ENCODE measurements at places on chromosomes 3 and 15. TPM values are rescaled to one million over a fixed set of nuclear protein-coding genes. Genes with fewer than 3 reads are reported as not detected.

The GOLGA8M gene
- 1.8 TPM for total RNA-seq

The SLC6A20 gene
- total RNA-seq = not detected

The SORD gene
- 6.0 TPM for total RNA-seq

The OR5K2 gene
- not detected for total RNA-seq

The DAZL gene
- not detected for total RNA-seq

The GOLGA8T gene
- not detected for total RNA-seq

The FBN1 gene
- 1.6 TPM for total RNA-seq

The GNAI2 gene
- 524 TPM for total RNA-seq

The CFAP100 gene
- total RNA-seq = not detected

DNA sequence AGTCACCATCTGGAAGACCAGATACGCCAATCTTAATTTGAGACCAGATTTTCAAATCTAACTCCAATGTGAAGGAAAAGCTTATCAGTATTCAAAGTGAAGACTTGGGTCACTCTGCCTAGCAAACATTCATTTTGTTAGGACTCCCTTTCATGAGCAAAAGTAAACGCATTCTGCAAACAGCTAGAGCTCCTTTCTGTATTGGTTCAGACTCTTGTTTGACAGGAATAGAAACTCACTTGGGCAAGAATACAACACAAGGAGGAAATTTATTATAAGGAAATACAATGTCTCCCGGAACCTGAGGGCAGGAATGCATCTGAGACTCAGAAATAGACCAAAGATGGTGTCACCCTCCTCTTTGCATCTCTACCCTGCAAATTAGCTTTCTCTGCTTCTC lies 558.6 kb downstream of the TAFA4 start:
- no peak overlapping the region for H3K27ac ChIP-seq
- H3K36me3 ChIP-seq = no peaks in the 10 kb centered on the region
- H3K27me3 ChIP-seq = no peaks in the 10 kb centered on the region
- no peaks in the 10 kb centered on the region for H3K4me1 ChIP-seq

GRCh38 chr15:75235760-75236729 lies 22.1 kb upstream of the GOLGA6C start:
- no peak overlapping the region for H3K4me3 ChIP-seq
- no peaks in the 10 kb centered on the region for H3K4me1 ChIP-seq
- peaks cover 14% of the 10 kb centered on the region for H3K27me3 ChIP-seq

GRCh38 chr15:65184305-65184867 lies 756 bp downstream of the CLPX start:
- H3K4me3 ChIP-seq = peak overlapping the region; percentile 96
- DNase-seq = peak; percentile 44
- peaks cover 25% of the 10 kb centered on the region for H3K4me1 ChIP-seq
- peak overlapping the region; percentile 90 for H3K27ac ChIP-seq
- peaks cover 19% of the 10 kb centered on the region for H3K36me3 ChIP-seq
- no peaks in the 10 kb centered on the region for H3K27me3 ChIP-seq

GRCh38 chr3:4532535-4533112 lies 39.5 kb downstream of the ITPR1 start:
- H3K4me3 ChIP-seq = no peak overlapping the region
- H3K36me3 ChIP-seq = peaks cover 2% of the 10 kb centered on the region
- H3K27me3 ChIP-seq = no peaks in the 10 kb centered on the region
- no peak overlapping the region for H3K27ac ChIP-seq
- H3K4me1 ChIP-seq = no peaks in the 10 kb centered on the region

GRCh38 chr3:134369231-134369741 lies 5.0 kb downstream of the AMOTL2 start:
- no peak overlapping the region for H3K27ac ChIP-seq
- DNase-seq = no peak
- H3K4me1 ChIP-seq = peaks cover 16% of the 10 kb centered on the region
- no peaks in the 10 kb centered on the region for H3K36me3 ChIP-seq
- no peak overlapping the region for H3K4me3 ChIP-seq
- peaks cover 33% of the 10 kb centered on the region for H3K27me3 ChIP-seq

GRCh38 chr3:57048728-57049127 lies 11.7 kb upstream of the SPATA12 start:
- no peaks in the 10 kb centered on the region for H3K36me3 ChIP-seq
- DNase-seq = no peak
- H3K27ac ChIP-seq = no peak overlapping the region
- peaks cover 4% of the 10 kb centered on the region for H3K27me3 ChIP-seq
- H3K4me3 ChIP-seq = no peak overlapping the region
- H3K4me1 ChIP-seq = no peaks in the 10 kb centered on the region

- H3K36me3 ChIP-seq = no peaks in the 10 kb centered on the region
- H3K27me3 ChIP-seq = peaks cover 4% of the 10 kb centered on the region
- DNase-seq = no peak
- no peak overlapping the region for H3K4me3 ChIP-seq
- peaks cover 4% of the 10 kb centered on the region for H3K4me1 ChIP-seq
Observed at GRCh38 chr3:183249006-183249718, 3.9 kb upstream of the B3GNT5 start.

GRCh38 chr15:77354063-77354462 lies 65.8 kb downstream of the PEAK1 start:
- DNase-seq = no peak
- H3K36me3 ChIP-seq = no peaks in the 10 kb centered on the region
- H3K27me3 ChIP-seq = no peaks in the 10 kb centered on the region
- H3K4me3 ChIP-seq = no peak overlapping the region

GRCh38 chr3:8301977-8302735 lies 199.5 kb upstream of the LMCD1 start:
- peaks cover 4% of the 10 kb centered on the region for H3K4me1 ChIP-seq
- no peak overlapping the region for H3K27ac ChIP-seq
- peaks cover 2% of the 10 kb centered on the region for H3K27me3 ChIP-seq

- H3K36me3 ChIP-seq = peaks cover 3% of the 10 kb centered on the region
- DNase-seq = no peak
- no peak overlapping the region for H3K27ac ChIP-seq
Observed at GRCh38 chr3:14602804-14603644, 48.5 kb upstream of the CCDC174 start.

DNA sequence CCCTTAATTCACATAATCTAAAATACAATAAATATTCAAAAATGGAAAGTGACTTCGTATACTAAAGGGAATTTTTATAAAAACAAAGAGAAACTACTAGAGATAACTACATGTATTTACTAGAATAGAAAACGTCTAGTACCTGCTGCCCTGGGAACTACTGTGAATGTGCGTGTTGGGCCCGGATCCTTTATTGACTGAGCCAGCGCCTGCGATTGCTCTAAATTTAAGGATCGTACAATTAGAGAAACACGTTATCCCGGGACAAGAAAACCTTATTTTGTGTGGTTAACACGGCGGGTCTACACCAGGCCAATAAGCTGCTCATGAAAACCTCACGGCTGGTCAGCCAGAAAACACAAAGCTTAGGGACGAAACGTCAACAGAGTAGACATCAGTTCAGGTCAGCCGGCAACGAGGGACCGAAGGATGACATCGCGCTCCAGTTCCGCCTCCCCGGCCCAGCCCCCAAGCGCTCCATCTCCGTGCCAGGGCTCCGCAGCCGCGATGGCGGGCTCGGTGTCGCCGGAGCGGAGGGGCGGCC lies 555 bp downstream of the TM2D3 start:
- H3K4me3 ChIP-seq = peak overlapping the region; percentile 92
- H3K4me1 ChIP-seq = peaks cover 40% of the 10 kb centered on the region
- H3K27ac ChIP-seq = peak overlapping the region; percentile 97
- no peak for DNase-seq
- H3K27me3 ChIP-seq = no peaks in the 10 kb centered on the region

- DNase-seq = peak; percentile 80
- H3K4me1 ChIP-seq = peaks cover 15% of the 10 kb centered on the region
- H3K4me3 ChIP-seq = no peak overlapping the region
- no peak overlapping the region for H3K27ac ChIP-seq
Observed at GRCh38 chr3:187714404-187714979, 12.1 kb upstream of the RTP2 start.

GRCh38 chr3:192772240-192772894 lies 45.0 kb upstream of the FGF12 start:
- H3K27ac ChIP-seq = no peak overlapping the region
- H3K36me3 ChIP-seq = no peaks in the 10 kb centered on the region

DNA sequence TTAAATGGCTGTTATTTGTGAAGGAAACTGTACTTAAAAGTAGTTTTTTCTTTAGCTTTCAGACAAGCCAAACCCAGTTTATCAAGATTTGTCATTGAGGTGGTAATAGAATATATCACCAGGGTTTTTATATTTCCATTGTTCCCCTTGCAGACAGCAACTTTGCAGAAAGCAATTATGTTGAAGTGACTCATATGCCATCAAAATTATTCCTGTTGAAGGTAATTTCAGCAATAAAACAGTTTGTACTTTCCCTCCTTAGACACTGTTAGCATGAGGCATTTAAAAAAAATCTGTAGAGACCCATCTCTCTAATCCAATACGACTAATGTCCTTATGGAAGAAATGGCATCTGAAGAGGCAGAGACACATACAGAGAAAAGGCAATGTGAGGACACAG lies 219.0 kb downstream of the NFKBIZ start:
- no peaks in the 10 kb centered on the region for H3K36me3 ChIP-seq
- DNase-seq = no peak
- no peak overlapping the region for H3K27ac ChIP-seq
- no peak overlapping the region for H3K4me3 ChIP-seq

DNA sequence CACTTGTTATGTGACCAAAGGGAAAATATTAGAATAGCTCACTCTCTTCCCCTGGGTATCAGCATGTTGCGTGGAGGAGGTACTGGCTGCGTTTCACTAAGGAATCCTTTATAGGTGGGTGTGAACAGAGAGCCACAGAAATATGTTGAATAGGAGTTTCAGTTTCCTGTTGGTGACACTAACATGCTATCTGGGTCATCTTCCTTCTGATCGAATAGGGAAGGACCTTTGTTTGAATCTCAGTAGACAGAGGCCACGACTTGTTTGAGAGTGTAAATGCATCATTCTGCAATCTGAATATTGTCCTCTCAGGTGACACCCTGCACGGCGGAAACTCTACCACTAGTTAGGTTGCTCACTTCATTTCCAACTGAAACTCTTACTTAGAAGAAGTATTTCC lies 157.9 kb upstream of the SLC2A2 start:
- DNase-seq = no peak
- H3K4me3 ChIP-seq = no peak overlapping the region
- peaks cover 32% of the 10 kb centered on the region for H3K36me3 ChIP-seq
- H3K27me3 ChIP-seq = no peaks in the 10 kb centered on the region

DNA sequence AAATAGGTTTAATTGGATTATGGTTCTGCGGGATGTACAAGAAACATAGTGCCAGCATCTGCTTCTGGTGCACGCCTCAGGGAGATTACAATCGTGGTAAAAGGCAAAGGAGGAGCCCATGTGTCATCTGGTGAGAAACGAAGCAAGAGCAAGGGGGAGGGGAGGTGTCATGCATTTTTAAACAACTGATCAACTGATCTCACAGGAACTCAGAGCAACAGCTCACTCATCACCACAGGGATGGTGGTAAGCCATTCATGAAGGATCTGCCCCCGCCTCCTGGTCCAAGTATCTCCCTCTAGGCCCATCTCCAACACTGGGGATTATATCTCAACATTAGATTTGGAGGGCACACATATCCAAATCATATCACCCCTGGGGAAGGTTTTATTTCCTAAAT lies 42.1 kb upstream of the FGF7 start:
- no peaks in the 10 kb centered on the region for H3K4me1 ChIP-seq
- peaks cover 11% of the 10 kb centered on the region for H3K27me3 ChIP-seq
- H3K36me3 ChIP-seq = no peaks in the 10 kb centered on the region
- no peak overlapping the region for H3K27ac ChIP-seq
- no peak for DNase-seq

GRCh38 chr3:100263583-100263982 lies 2.8 kb downstream of the TBC1D23 start:
- H3K27me3 ChIP-seq = no peaks in the 10 kb centered on the region
- H3K4me1 ChIP-seq = peaks cover 41% of the 10 kb centered on the region
- peaks cover 2% of the 10 kb centered on the region for H3K36me3 ChIP-seq
- H3K4me3 ChIP-seq = no peak overlapping the region

DNA sequence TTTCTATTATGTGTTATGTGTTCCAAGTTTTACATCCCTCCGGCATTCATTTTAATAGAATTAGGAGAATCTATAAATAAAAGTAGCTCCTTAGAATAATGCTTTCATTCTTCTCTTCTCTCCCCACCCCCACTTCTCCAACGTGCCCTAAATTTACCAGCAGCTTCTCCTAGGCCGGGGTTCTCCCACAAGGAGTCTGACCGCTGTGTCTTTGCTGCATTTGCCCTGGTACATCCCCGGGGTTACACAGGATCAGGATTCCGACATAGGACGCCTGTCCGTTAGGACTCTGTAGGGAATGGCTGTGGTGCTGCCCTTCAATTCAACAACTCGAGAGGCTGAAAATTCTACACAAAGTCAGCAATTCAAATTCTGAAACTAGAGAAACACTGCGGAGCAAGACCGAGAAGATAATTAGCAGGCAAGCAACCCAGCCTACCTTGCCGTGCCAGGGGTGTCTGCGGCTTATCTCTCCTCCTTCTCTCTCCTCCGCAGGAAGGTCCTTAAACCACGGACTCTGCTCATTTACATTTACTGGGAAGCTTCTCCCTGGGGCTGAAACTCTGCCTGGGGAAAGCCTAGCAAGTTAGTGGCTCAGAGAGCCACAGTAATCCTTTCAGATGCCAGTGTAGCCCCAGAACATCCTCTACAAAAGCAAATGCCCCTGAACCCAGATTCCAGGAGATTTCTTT lies 18.8 kb downstream of the PCSK6 start:
- no peak for DNase-seq
- peaks cover 14% of the 10 kb centered on the region for H3K27me3 ChIP-seq
- no peaks in the 10 kb centered on the region for H3K4me1 ChIP-seq
- H3K36me3 ChIP-seq = no peaks in the 10 kb centered on the region
- H3K4me3 ChIP-seq = no peak overlapping the region

- H3K36me3 ChIP-seq = no peaks in the 10 kb centered on the region
- H3K27me3 ChIP-seq = no peaks in the 10 kb centered on the region
- peaks cover 15% of the 10 kb centered on the region for H3K4me1 ChIP-seq
- no peak overlapping the region for H3K4me3 ChIP-seq
- H3K27ac ChIP-seq = no peak overlapping the region
Observed at GRCh38 chr3:72490688-72491435, 357.4 kb downstream of the SHQ1 start.

DNA sequence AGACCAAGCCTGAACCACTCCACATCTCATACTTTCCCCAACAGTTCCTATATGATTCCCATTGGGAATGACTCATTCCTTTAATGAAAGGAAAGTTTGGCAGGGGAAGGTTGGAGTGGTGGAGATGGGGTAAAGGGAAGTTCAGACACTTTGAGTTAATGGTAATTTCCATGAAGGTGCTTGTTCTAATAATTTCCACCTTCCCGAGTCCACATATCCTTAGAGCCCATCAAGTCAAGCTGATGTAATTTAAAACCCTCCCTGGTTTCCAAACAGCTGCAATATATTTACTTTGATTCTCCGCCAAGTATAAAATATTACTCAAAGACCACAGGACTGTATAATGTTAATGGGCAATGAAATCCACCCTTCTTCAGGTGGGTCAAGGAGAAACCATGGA lies 95.0 kb upstream of the GALNT15 start:
- no peaks in the 10 kb centered on the region for H3K27me3 ChIP-seq
- no peak overlapping the region for H3K27ac ChIP-seq
- no peak for DNase-seq
- no peaks in the 10 kb centered on the region for H3K4me1 ChIP-seq

- H3K27me3 ChIP-seq = no peaks in the 10 kb centered on the region
- H3K36me3 ChIP-seq = no peaks in the 10 kb centered on the region
- DNase-seq = no peak
- H3K4me1 ChIP-seq = no peaks in the 10 kb centered on the region
Observed at GRCh38 chr3:180223268-180223667, 186.5 kb upstream of the PEX5L start.

Measured in activated CD4-positive, alpha-beta T cell treated with anti-CD3 and anti-CD28 coated beads, Interleukin-2, amount 10 ng/mL, durations not matched to agents 7 days and 5 days (primary cell).